ENCODE measurements at places on chromosomes 7 and 10. TPM values are rescaled to one million over a fixed set of nuclear protein-coding genes. Genes with fewer than 3 reads are reported as not detected.
A peak's percentile ranks its signal among the peaks of the same experiment; 100 is the strongest.

DNA sequence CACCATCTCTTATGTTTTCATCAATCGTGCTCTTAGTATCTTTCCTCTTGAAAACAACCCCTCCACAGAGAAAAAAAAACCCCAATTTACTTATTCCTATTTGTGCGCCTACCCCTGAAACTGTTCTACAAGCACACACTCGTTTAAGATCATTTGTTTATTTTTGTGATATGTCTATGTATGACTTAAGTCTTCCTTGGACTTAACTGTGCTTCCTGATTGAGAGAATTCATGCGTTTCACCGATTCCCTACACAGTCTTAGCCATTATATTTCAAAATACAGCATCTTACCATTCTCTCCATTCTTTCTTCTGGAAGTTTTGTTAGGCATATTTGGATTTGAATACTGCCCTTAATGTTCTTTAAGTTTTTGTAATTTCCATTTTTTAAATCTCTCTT is 159.4 kb downstream of the MLLT10 start:
- DNase-seq = no peak

The SKIDA1 gene
- 0.41 TPM for total RNA-seq

The SSC4D gene
- 0.60 TPM for total RNA-seq

DNA sequence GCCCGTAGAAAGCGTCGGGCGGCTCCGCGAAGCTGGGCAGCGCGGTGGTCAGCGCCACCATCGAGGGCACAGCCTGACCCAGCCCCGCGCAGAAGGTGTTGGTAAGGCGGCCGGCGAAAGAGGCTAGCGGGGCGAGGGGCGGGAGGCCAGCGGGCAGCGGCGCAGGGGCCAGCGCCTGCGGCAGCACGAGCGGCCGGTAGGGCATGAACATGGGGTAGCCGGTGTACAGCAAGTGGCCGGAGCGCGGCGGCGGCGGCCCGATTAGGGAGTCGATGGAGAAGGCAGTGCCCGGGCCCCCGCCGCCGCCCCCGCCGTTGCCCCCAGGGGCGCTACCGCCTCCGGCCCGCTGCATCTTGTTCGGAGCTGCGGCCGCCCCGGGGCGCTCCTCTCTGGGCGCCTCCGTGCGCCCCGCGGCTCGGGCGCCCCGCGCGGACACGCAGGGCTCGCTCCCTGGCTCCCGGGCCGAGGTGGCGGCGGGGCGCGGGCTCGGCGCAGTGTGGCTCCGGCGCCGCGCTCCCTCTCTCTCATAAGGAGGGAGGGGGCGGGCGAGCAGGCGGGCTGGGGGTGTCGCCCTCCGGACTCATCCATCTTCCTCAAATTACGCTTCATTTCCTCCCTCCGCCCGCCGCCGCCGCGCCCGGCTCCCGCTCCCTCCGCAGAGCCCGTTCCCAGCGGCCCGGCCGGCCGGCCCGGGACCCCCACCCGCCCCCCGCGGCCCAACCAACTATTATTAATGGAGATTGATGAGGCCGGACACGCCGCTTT is at the start of gene GBX1:
Gene GBX1 (minus strand): TSS at position 498 of the 765 bp plus-strand sequence. CDS start 146 bp downstream, at position 352.
- DNase-seq = peak; percentile 25

GRCh38 chr10:104054430-104054829 is 31.2 kb downstream of the COL17A1 start:
- DNase-seq = no peak

GRCh38 chr7:102101926-102102325 is 184.7 kb upstream of the SH2B2 start:
- no peak for DNase-seq

The CACNB2 gene
- not detected for total RNA-seq

The SEMA4G gene
- total RNA-seq = 0.79 TPM

The CALHM2 gene
- 18.8 TPM for total RNA-seq

- DNase-seq = no peak
Measured at GRCh38 chr10:35456784-35457183, 120.5 kb downstream of the CCNY start.

GRCh38 chr7:151176401-151176800 is 8.9 kb upstream of the GBX1 start:
- no peak for DNase-seq

The ABCB4 gene
- total RNA-seq = 0.07 TPM

DNA sequence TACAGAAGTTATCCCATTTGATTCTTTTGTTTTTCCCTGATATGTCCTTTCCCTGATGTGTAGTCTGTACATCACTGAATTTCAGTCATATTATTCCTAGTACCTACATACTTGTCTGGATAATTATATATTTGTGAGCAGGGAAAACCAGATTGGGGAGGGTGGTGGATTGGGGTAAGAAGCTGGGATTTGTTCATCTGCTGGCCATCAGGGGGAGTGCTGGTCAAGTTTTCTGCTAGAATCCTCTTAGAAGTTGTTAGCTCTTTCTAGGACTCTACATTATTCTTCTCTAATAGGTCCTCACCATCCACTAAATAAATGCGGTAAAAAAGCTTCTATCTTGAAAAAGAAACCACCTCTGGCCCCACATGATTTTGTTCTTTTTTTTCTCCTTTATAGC is 232.7 kb upstream of the TAC1 start:
- peak; percentile 12 for DNase-seq

DNA sequence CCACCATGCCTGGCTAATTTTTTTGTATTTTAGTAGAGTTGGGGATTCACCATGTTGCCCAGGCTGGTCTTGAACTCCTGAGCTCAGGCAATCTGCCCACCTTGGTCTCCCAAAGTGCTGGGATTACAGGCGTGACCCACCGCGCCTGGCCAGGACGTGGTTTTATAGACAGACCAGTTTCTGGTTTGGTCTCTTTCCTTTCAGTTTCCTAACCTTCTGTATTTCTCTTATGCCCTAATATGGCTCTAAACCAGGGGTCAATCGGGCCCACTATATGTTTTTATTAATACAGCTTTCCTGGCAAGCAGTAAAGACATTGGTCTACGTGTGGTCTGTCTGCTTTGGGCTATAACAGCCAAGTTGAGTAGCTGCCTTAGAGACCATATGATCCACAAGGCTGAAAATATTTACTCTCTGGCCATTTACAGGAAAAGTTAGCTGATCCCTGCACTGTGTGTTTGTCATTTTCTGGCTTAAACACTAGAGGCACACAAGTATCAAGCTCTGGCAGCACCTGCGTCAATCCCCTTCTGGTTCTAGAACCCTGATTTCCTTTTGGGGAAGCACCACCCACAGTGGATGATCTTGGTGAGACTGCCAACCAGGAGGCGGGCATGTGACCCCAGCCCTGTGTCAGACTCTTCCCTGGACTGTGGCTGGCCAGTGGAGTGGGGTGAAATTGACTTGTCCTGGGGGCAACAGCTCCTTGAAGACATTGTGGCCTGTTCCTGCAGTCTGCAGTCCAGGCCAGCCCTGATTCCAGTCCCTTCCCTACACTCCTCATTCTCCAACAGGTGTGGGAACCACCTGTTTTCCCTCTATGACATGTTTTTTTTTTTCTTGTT is 497.2 kb downstream of the PLXNA4 start:
- DNase-seq = no peak

The PRLHR gene
- total RNA-seq = not detected

- DNase-seq = peak; percentile 56
Measured at GRCh38 chr10:117165538-117166417, 27.7 kb upstream of the VAX1 start.

- DNase-seq = no peak
Measured at GRCh38 chr7:95794917-95795515, 22.7 kb downstream of the DYNC1I1 start.

The FBXL13 gene
- total RNA-seq = 1.0 TPM

The NEUROG3 gene
- total RNA-seq = 0.39 TPM

DNA sequence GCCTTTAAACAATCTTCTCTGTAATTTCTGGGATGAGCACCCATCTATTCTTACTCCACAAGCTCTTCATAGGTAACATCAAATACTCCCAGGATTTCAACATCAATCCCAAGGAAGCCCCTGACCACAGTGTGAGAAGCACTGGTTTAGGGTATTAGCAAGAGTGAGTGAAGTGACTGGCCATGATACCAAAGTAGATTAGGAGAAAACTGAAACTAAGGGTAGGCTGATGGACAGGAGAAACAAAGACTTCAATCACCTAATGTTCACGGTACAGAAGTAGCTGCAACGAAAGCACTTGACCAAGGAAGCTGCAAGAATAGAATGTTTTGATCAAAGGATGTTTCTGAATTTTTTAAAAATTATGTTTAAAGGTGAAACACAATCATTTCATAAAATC is 49.8 kb downstream of the LMBR1 start:
- DNase-seq = no peak

DNA sequence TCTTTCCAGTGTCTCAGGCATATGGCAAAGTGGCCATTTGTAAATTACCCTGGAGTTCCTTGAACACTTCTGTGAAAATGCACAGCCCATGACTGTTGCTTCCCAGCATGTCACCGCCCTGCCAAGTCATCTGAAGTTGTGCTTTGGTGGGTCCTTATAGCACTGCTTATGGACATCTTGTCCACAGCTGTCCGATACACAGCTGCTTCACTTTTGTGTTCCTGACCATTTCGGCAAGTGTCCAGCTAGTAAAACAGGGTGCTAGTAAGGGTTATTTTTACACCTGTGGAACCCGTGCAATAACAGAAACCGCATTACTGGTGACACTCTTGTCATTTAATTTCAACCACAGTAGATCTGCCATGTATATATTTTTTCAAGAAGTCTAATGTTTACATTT is 29.7 kb downstream of the PIP4K2A start:
- DNase-seq = no peak

GRCh38 chr7:122438006-122438405 is 133.5 kb upstream of the FEZF1 start:
- no peak for DNase-seq

DNA sequence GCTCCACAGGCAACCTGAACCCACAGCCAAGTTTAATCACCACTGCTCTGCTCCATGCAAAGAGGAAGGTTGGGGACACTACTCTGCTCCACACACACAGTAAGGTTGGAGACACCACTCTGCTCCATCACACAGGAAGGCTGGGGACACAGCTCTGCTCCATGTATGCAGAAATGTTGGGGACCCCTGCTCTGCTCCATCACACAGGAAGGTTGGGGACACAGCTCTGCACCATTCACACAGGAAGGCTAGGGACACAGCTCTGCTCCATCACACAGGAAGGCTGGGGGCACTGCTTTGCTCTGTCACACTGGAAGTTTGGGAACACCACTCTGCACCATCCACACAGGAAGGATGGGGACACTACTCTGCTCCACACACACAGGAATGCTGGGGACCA is 14.8 kb upstream of the ADARB2 start:
- no peak for DNase-seq

GRCh38 chr10:93741367-93741766 is 16.4 kb upstream of the LGI1 start:
- no peak for DNase-seq

DNA sequence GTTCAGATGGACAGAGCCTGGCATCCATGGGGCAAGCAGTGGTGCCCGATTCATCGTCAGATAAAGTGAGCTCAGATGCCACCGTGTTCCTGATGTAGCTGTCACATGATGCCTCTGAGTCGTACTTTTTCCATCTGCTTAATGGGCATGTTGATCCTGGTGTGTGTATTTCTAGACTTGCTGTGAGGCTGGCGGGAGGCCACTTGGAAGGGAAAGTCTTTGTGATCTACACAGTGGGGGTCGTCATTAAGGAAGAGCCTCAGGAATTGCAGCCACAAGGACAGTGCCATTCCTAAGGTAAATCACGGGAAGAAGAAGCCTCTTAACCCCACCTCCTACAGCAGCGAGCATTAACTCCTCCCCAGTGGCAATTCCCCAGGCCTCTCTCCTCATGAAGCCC is 63.0 kb downstream of the RGS10 start:
- no peak for DNase-seq

- DNase-seq = no peak
Measured at GRCh38 chr10:77592946-77593636, 44.5 kb downstream of the KCNMA1 start.

DNA sequence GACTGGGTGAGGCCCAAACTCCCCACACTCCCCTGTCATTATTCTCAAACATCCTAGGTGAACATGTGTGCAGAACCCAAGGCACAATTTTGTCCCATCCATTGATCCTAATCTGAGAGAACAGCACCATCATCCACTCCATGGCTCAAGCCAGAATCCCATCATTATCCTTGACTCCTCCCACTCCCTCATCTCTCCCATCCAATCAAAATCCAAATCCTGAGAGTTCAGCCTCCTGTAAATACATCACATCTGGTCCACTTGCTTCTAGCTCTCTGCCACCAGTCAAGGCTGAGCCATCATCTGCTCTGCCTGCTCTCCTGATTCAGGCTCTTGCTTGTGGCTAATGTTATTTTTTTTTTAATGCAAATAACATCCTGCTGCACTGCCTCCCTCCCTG is 75.9 kb upstream of the SLF2 start:
- no peak for DNase-seq

The MBLAC1 gene
- total RNA-seq = 3.4 TPM

DNA sequence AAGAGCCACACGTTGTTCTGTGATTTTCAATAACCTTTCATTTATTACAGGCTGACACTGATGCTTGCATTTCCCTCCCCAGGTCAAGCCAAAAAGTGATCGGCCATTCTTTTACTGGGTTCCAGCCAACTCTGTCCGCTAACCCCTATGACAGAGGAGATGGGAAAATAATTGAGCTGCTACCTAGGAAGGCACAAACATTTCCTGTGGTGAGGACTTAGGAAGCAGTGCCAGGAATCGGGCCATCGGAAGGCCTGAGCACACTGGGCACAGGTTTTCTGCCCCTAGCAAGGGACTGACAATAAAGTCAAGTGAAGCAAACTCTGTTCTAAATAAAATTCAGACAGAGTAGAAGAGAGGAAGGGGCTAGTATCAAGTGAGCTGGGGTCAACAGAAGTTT is 313.0 kb upstream of the AOAH start:
- no peak for DNase-seq

The ELAPOR2 gene
- 9.3 TPM for total RNA-seq

All from activated T-cell treated with anti-CD3 and anti-CD28 coated beads, Interleukin-2, amount 50 U/mL, for 72 hours (primary cell).